ENCODE measurements at places on chromosomes 13 and 19.
A peak's percentile ranks its signal among the peaks of the same experiment; 100 is the strongest.

GRCh38 chr19:58361900-58362271 lies 665 bp downstream of the ZNF497 start:
- DNase-seq, result peak; percentile 67

DNA sequence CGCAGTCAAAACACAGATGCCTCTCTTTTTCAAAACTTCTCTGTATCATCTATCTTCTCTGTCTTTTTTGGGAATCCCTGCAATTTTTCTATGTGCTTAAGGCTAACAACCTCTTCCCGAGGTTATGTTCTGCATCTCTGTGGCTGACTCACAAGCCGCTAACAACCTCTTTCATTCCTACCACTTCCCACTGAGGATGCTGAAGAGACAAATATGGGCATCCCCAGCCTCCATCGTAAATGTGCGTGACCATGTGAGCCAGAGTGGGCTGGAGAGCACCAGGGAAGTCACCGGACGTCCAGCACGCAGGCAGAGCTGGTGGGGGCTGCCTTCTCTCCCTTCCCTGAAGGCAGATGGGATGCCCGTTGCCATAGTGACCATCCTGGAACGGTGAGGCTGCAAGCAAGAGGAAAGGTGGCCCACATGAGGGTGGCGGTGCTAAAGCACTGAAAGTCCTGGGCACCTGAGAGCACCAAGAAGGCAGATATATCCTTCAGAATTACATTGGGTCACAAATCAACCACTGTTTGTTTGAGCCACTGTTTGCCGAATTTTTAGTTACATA lies 122.8 kb downstream of the SHISA2 start:
- no peak for DNase-seq

- no peak for DNase-seq
Observed at GRCh38 chr13:110303644-110304043, 3.3 kb downstream of the COL4A1 start.

DNA sequence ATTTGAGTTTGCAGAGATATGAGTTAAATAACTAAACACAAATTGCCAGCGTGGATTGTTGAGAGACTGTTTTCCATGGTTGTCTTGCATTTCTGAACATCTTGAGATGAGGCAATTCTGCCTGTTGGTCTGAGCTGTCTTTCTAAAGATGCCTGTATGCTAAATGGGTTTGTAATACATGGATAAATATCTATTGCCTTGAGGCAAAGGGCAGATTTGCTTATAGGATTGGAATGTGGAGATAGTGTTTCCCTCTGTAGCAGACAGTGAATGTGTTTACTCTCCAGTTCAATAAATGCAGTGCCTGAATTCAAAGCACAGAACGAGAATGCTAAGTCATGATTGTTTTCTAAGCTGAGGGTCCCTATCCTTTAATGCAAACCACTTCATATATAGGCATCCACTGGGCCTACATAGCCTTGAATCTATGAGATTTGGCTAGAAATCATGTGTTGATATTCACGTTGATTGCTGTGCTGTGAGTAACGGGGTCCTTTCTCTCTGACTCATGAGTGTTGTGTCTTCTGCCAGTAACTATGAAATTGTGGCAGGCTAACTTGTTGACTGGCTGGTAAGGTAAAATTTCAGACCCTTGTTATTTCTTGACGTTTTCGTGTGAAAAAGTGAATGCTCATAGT lies 2554.8 kb downstream of the PCDH9 start:
- DNase-seq, result no peak

- no peak for DNase-seq
Observed at GRCh38 chr19:17482877-17483604, 12.7 kb downstream of the SLC27A1 start.

DNA sequence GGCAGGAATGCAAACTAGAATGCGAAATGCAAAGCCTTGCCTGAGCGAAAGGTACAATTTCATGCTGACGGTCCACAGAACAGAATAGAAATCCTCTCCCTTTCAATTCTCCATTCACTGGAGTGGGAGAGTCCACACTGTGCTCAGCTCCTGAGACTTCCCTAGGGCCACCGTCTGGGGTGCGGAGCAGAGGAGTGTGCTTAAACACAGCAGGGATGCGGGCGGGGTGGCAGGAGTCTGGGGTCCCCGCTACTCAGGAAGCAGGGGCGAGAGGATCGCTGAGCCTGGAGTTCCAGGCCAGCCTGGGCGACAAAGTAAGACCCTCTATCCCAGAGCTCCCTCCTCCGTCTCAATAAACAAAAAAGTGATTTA lies 552 bp upstream of the ZNF816 start:
- DNase-seq, result peak; percentile 11

DNA sequence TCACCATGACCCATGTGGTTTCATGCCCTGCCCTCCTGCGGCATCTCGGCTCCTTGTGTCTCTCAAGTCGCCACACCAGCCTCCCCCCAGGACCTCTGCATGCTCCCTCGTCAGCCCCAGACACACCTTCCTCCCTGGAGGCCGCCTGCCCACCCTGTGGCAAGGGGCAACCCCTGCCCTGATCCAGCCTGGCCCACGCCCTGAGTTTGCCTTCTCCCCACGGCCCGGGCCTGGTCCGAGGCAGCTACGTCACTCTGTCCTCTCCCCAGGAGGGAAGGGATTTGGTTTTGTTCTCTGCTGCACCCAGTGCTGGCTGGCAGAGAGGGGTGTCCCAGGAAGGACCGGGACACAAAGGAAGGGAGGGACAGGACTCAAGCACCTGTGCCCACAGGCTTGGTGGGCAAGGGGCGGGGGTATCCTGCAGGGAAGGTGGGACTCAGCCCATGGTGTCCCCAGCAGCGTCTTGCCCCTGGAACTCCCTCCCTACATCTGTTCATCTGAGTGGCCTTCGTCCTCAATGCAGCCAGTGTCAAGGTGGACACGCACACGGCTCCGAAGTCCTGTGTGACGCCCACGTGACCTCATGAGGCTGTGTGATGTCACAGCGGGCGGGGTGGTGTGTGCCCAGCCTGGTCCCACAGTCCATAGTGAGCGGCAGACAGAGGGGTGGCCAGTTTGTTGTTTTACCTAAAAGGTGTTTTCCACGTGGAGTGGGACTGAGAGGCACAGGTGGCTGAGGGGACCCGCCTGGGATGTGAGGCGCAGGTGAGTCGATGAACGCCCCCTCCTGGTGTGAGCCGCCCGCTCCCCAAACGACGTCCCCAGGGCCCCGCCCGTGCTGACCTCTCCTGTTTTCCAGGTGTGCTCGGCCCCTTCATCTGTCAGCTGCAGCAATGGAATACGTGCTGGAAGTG lies at the start of gene TEX29:
TEX29 (plus strand) TSS at position 645 of the 914 bp plus-strand sequence; CDS start at position 894, 249 bp downstream.
- no peak for DNase-seq

DNA sequence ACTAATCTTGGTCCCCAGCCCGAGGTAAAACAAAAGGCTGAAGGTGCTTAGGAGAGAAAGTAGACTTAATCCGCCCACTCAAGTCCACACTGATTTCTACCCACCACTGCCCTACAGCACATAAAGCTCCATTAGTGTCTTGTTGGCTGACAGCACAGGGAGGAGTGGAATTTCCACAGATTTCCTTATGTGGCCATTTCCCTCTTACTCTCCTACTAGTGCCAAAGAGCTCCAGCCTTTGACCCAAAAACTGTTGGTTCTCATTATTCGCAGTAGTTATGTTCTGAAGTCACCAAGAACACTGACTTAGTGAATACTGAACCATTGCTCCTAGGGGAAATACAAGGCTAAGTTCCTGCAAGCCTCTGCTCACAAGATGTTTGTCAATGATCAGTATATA lies 61.2 kb downstream of the RAB20 start:
- no peak for DNase-seq

- DNase-seq, result no peak
Observed at GRCh38 chr13:106617561-106617960, 49.6 kb upstream of the ARGLU1 start.

DNA sequence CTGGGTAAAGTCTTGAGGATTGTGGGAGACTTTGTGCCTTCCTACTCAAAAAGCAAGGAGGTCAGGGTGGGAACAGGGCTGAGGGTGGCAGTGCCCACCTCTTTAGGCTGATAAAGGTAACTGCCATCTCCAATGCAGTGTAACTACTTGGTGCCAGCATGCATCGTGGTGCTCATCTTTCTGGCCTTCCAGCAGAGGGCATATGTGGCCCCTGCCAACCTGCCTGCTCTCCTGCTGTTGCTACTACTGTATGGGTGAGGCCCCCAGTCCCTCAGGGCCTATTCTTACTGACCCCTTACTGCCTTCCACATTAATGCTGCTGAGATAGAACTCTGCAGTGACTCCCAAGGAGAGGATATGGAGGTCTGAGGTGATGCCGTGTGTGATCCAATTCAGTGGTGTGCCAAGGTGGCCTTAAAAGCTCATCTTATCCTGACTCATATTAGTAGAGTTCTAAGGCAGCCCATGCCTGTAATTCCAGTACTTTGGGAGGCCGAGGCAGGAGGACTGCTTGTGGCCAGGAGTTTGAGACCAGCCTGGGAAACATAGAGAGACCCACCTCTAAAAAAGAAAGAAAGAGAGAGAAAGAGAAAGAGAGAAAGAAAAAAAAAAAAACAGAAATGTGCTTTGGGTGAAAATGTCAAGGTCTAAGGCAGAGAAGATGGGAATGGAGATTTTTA lies 9.7 kb upstream of the ARHGAP45 start:
- no peak for DNase-seq

- DNase-seq, result no peak
Observed at GRCh38 chr19:1486720-1487575, 3.2 kb downstream of the PCSK4 start.

DNA sequence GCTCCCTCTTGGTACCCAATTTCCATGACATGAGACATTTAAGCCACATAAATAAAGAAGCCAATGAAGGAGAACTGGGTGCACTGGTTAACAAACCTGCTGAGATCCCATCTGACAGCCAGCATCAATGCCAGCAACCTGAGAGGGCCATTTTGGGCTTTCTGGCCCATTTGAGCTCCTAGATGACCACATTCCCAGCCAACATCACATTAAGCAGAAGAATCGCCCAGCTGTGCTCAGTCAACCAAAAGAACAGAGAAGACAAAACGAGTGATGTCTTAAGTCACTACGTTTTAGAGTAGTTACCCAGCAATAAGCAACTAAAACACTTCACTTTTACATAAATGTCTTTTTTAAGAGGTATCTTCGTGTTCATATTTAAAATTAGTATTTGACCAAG lies 21.9 kb downstream of the LCP1 start:
- no peak for DNase-seq

DNA sequence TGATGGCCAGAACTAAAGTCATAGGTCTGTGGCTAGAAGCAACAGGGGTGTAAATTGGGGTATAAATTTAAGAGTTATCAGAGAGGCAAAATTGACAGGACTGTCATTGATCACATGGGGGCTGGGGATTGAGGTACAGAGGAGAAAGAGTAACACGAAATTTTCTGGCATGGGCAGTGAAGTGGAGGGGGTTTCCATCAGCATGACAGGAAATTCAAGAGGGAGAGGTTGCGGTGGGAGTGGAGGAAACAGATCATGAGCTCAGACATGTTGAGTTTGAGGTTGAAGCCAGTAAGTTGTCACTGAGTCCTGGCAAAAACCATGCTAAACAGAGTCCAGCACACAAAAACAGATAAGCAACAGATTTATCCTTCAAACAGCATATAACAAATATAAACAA lies 192.1 kb upstream of the TSC22D1 start:
- no peak for DNase-seq

GRCh38 chr13:36454987-36455386 lies 22.7 kb downstream of the CCNA1 start:
- DNase-seq, result no peak

GRCh38 chr13:52459668-52460067 lies 4.4 kb downstream of the CKAP2 start:
- no peak for DNase-seq

GRCh38 chr19:6720369-6721137 lies at the start of gene C3:
TSS of gene C3 (minus strand) at chr19:6720650. CDS start at chr19:6720589, 61 bp downstream.
- DNase-seq, result no peak

DNA sequence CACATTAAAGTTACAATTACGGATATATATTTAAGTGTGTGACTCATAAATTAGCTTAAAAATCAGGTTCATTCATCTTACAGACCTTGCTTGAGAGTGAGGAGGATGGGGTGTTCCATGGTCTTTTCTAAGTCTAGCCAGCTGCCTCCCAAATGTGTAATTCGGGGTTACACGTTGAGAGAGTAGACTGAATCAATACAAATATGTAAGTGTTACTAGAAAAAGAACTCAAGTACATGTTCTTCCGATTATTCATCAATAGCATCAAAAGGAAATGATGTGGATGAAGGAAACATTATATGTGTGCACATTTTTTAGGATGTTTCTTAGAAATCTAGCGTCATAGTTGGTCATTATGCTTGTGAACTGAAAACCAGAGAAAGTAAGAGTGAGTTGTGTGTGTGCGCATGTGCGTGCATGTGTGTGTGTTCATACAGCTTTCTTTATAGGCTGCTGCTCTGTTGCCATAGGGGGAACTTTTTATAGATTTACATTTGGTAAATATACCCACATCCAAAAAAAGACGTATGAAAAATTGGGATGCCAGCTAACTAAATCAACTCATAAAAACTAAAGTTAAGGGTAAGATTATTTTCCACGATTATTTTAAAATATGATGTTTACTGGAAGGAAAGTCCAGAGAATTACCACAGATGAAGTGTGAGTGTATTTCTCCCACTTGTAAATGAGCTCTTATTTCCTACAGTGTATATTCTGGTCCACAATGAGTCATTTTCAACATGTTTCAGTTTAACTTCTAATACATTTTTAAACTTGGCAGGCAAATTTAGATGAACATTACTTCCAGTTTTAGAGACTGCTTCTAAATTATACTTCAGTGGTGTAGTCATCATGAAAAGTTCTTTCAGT lies 82.4 kb downstream of the PIBF1 start:
- DNase-seq, result no peak

GRCh38 chr19:54560881-54561385 lies 12.7 kb upstream of the LILRA2 start:
- DNase-seq, result no peak

- peak; percentile 33 for DNase-seq
Observed at GRCh38 chr13:96984051-96984508, 10.2 kb downstream of the OXGR1 start.

DNA sequence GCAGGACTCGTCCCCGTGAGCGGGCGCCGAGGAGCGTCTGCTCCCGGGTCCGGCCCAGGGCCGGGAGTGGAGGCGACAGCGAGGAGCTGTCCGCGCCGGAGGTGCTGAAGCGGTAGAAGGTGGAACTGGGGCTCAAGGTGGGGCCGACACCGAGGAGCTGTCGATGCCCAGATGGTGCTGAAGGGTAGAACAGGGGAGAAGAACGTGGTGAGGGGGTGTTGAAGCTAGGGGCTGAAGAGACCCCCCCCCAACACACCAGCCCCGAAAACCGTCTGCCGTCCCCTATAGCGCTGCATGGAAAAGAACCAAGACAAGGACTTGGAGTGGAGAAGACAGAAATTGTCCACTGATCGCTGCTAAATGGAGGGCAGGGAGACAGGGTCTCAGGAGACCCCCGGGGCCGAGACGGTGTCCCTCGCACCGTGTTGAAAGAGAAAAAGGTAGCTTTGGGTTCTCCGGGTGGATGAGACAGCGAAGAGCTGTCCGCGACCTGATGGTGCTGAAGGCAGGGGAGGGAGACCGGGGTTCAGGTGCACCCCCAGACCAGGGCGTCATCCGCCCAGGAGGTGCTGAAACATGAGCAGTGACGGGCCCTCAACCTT lies 7.1 kb upstream of the PDE4C start:
- DNase-seq, result no peak

GRCh38 chr19:55632463-55632834 lies 8.1 kb upstream of the ZNF784 start:
- peak; percentile 91 for DNase-seq
